ENCODE measurements at places on chromosomes 5 and 9. TPM values are rescaled to one million over a fixed set of nuclear protein-coding genes. Genes with fewer than 3 reads are reported as not detected.

GRCh38 chr9:89911721-89912604, 307.2 kb downstream of the GADD45G start:
- DNase-seq = no peak

Gene GRIN1
- total RNA-seq = not detected

DNA sequence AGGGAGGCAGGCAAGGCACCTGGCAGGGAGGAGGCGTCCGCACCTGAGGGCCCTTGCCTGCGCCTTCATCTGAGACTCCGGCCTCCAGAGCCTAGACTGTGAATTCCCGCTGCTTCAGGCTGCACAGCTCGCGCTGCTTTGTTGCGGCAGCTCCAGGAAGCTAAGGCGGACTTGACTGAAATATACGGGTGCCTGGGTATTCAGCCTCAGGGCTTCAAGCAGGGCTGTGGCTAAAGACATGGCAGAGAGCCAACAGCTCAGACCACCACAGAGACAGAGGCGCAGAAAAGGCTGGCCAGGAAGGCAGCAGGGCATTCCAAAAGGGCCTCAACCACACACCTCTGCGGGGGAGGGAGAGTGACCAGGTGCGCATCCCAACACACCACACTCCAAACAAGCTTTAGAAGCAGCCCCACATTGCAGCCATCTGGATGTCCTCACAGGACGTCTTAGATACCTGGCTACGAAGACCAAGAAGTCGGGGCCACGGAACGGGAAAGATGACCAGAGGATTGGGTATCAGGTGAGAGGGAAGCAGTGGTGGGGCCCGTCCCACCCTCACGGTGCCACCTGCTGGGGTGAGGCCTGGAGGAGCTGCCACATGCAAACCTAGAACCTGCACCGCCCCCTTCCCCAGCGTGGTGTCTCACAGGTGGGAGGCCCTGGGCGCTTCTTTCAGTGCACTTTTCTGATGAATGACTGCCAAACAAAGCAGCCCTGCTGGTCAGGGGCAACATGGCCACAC, 1.7 kb upstream of the DPH7 start:
- DNase-seq = no peak

Gene CETN3
- 4.2 TPM for total RNA-seq

- DNase-seq = no peak
These were observed 8.7 kb upstream of the SEMA6A start for GRCh38 chr5:116583085-116583861.

GRCh38 chr5:129608350-129608749, 139.5 kb upstream of the MINAR2 start:
- DNase-seq = no peak

GRCh38 chr9:92717201-92718085, 47.2 kb downstream of the BICD2 start:
- no peak for DNase-seq

DNA sequence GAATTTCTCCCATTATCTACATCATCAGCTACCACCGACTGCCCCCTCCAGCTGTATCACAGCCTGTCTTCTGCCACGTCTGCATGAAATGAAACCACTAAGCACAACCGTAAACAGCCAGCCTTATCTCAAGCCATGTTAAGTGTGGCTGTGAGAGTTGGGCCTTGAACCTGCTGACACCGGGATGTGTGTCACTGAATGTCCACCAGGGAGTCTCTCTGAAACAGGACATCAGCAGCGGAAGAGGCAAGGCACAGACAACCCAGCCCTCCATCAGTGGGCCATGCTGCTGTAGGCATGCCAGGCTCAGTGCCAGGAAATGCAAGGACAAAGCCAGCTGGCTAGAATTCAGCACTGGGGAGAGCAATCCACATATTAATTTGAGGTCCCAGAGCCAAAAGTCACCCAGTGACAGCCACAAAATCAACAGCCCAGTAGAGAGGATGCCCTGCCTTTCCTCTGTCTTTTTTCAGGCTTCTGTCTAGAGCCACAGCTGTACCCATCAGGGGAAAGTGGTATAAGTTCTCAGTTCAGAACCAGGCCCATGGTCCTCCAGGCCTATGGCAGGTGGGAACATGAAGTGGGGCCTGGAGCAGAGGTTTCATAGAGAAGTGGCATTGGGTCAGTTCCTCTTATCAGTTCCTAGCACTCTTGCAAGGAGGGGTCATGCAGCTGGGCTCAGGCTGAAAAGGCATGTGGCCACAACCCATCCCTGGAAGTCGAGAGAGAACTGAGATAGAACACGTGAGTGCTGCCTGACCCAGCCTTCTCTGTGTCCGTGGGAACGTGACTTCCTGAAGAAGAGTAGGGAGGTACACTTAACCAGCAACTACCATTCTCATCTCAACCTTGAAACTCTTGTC, 199.4 kb downstream of the ESM1 start:
- peak; percentile 44 for DNase-seq

DNA sequence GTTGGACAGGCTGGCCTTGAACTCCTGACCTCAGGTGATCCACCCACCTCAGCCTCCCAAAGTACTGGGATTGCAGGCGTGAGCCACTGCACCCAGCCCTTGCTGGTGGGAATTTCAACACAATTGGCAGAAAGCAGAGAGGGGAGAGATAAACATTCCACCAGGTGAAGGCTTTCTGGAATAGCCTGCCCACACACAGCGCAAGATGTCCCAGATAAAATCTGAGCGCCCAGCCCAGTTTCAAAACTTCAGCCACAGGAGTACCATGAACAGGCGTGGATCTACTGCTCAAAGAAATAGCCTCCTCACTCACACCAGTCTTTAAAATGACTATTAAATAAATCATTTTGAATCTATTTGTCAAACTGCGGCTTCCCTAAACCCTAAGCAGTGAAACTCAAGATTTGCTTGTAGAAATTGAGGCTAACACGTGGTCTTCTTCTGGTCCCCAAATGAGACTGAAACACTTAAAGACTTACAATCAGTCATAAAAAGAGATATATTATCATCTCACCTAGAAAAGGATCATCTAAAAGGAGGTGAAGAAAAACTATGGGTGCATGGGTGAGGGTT, 34.7 kb downstream of the CAPSL start:
- DNase-seq = no peak

DNA sequence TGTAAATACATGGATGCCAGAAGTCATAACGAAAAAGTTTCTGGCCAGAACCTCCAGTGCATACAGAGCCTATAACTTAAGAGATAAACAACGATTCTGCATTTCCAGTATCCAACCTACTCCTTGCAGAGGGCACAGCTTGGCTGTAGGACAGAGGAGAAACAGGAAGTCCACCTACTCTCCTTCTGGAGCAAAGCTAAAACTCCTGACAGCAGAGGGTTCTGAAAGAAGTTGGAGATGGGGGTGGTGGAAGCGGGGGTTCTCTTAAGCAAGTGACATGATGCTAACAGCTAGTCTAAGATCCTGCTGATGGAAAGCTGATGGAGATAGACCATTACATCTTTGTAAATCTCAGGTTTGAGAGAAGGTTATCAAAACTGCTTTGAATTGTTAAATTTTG, 35.5 kb upstream of the CTNNAL1 start:
- DNase-seq = no peak

DNA sequence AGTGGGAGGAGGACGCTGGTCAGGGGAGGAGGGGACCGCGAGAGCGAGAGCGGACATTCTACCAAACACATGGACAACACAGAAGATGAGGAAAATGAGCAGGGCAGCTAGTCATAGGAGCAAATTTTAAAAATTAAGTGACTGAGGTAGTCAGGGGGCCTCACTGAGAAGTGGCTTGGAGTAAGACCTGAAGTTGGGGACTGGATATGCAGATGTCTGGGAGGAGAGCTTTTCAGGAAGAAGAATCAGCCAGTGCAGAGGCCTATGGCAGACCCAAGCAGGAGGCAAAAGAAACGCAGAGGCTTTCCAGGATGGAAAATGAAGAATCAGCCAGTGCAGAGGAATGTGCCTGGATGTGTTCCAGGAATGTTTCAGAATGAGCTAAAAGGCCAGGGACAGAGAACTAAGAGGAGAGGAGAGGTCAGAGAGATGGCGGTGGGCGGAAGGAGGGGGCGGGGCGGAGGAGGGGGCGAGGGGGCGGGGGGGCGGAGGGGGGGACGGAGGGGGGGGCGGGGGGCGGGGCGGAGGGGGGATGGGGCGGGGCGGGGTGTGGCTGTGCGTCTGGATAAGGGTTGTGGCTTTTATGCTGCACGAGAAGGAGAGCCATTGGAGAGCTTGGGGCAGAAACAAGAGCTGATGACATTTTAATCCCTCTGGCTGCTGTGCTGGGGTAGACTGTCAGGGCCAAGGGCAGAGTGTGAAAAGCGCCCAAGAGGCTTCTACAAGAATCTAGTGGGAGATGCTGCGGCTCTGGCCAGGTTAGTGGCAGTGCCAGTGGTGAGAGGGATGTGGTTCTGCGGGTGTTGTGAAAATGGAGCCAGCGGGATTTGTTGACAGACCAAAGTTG, 129.6 kb downstream of the KCNIP1 start:
- DNase-seq = peak; percentile 36

DNA sequence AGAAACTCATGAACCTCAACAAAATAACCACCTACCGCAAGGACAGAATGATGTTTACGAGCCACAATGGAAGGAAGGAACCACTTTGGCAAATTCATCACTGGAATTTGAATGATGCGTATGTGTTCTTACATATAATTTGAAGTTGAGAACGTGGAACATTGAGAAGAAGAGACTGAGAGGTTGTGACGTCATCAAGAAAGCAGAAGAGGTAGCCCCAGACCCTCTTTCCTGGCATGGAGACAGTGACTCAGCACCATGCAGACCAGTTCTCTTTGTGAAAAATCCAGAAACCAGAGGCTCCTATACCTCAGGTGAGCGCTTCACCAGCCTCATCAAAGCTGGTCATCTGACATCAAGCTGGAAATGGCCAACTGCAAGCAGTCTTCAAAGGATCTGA, 124.5 kb downstream of the PDZD2 start:
- no peak for DNase-seq

DNA sequence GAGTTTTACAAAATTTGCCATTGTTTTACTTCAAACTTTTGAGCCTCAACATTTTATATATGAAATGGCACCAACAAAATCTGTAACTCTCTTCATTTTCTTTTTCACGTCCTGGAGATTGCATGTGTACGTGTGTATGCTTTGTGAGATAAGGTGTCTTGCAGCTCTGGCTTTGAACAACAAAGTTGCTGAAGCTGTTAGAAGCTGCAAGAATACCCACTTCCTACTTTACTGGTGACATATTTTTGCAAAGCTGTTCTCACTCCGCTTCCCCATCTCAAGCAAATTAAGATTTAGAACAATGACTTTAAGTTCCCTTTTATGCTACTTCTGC, 41.8 kb downstream of the FYB1 start:
- DNase-seq = no peak

Gene PCDHGA7
- total RNA-seq = 2.4 TPM

DNA sequence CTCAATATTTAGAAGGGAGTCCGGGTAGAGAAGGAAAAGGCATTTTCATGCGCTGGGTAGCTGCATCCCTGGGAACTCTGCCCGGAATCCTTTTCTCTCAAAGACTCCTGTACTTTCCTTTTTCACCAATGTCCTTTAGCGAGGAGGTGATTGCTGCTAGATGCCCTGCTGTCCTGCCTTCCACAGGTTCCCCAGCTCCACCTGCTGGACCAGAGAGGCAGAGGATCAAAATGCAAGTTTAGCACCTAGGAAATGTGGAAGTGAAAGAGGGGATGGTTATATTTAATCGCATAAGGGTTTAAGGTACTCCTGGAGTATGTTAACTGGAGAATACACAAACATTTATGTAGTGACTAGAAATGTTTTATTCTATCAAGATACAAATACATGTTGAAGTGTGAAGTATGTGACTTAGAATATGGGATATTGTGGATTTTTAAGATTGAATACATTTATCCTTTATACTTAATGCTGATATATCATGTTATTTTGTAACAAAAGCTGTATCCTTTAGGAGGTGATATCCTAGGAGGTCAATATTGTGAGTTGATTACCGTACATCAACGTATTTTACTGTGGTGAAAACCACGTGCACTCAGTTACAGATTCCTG, 145.7 kb downstream of the ARHGAP26 start:
- no peak for DNase-seq

DNA sequence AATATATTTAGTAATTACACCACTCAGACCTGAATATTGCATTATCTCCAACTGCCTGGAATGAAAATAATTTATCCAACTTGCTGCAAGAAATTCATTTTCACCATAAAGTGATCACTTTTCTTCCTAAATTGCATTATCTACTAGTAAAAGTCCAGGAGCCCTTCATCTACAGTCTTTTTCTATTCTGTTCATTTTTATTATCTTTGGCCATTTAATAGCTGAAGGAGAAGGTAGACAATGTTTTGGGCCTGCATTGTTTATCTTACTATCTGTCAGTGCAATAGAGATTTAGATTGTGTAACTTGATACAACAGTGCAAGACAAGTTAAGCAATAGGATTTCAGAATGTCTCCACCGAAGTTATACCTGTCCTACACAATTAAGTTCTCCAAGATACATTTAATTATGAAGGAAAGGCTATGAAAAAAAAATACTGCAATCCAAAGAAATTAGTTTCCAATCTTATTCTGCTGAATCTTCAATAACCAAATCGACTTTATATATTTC, 1339.7 kb upstream of the CDH6 start:
- no peak for DNase-seq

DNA sequence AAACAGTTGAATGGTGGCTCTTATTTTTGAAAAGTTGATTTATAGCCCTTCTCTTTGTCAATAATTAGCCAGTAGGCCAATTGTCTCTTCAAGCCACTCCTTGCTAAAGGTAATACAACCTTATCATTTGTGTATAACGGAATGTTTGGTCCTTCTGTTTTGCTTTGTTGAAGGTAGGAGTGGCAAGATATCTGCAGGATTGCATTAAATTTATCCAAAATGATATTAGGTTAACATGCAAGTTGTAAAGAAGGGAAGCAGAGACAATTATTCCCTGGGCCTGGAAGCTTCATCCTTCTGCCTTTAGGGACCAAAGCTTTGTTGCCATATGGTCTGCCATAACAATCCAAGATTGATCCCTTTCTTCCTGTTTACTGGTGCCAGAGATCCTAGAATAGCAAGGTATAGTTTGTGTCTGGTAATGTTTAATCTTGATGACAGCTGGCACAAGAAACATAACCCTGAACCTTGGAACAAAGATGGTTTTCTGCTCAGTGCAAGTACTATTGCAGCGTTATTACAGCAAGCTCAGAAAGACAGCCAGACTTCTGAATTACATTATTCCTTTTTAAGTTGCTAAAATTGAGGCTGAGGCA, 15.5 kb upstream of the FSD1L start:
- no peak for DNase-seq

Gene IL9
- total RNA-seq = not detected

Gene IFNA7
- total RNA-seq = not detected

DNA sequence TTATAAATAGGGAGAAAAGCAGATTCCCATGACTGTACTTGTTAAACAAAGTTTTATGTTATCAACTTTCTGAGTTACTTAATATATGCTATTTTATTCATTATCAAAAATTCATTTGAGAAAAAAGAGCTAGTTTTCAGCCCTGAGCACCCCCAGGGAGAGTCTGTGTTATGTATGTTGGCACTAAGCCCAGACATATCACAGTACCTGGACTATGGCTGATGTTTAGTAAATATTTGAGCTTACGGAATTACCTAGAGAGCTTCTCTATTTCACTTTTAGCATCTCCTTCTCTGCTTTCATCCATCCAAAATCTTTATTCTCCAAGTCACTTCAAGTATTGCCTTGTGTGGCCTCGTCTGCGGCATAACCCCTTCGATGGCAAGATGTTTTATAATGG, 225.9 kb upstream of the PCSK5 start:
- DNase-seq = no peak

Gene SLCO6A1
- total RNA-seq = not detected
